ENCODE measurements at places on chromosomes 12 and 14. TPM values are rescaled to one million over a fixed set of nuclear protein-coding genes. Genes with fewer than 3 reads are reported as not detected.

Gene LRRC43
- total RNA-seq, result 0.50 TPM

DNA sequence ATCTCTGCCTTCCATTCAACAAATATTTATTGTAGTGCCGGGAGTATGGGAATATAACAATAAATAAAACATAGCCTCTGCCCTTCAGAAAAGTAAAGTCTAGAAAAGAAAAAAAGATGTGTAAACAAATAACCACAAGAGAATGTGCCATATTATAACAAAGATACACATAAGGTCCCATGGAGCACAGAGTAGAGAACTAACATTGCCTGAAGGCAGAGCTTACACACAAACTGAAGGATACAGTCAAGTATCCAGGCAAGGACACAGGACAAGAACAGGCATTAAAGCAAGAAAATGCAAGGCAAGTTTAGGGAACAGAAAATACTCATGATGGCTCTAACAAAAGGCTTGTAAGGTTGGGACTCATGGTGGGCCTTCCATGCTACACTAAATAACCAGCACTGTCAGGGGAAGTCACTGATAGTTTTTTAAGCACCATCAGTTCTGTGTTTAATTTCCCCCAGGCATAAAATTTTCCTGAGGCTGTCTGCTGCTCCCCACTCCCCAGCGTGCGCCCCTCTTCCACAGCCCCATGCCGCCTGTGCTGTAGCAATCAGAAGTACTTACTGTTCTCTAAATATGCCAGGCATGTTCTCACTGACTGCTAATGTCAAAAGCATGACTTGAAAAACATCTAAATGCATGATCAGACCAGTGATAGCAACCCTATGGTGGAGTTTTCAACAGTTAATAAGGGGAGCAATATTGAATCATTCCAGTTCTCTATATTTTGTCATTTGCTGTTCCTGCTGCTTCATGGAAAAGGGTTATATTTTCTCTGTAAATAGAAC is 77.8 kb downstream of the ANKS1B start:
- DNase-seq, result no peak

- peak; percentile 94 for DNase-seq
Observed at GRCh38 chr12:92597997-92598396, 104.8 kb upstream of the PLEKHG7 start.

DNA sequence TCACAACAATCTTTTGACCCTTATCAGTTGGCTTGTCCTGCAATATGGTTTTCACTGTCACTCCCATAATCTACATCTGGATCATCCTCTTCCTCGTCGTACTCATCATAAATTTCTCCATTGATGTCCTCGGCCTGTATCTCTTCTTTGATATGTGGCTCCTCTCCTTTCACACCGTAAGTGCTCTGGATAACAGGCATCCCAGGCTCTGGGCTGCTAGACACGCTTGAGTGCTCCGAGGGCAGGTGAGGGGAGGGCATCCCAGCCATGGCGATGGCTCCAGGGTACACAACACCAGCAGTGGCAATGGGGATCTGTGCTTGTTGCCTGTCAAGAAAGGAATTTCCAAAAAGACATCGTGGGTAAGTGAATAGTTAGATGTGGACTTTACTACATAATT is 415.3 kb downstream of the SOX5 start:
- no peak for DNase-seq

Gene GPR132
- total RNA-seq, result not detected

- no peak for DNase-seq
Observed at GRCh38 chr12:110556705-110557104, 26.4 kb downstream of the PPTC7 start.

DNA sequence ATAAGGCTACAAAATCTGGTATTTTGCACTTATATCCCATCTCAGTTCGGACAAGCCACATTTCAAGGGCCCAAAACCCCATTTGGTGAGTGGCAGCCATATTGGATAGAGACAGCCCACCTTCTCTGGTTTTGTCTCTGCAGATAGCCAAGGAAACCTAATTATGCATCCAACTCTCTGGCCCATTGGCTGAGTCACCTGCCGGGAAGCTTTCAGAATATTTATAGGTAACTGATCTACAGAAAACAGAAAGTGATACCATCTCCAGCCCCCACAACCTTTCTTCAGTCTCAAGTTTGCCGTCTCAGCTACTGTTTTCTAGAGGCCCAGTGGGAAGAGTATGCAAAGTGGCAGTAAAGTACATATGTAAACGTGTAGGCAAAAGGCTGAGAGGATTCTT is 33.7 kb upstream of the PPP1CC start:
- DNase-seq, result no peak

Gene SIRT4
- 0.83 TPM for total RNA-seq

Gene MSI1
- 0.24 TPM for total RNA-seq

Data from mammary epithelial cell (primary cell).